ENCODE measurements at places on chromosomes 1 and 21.

DNA sequence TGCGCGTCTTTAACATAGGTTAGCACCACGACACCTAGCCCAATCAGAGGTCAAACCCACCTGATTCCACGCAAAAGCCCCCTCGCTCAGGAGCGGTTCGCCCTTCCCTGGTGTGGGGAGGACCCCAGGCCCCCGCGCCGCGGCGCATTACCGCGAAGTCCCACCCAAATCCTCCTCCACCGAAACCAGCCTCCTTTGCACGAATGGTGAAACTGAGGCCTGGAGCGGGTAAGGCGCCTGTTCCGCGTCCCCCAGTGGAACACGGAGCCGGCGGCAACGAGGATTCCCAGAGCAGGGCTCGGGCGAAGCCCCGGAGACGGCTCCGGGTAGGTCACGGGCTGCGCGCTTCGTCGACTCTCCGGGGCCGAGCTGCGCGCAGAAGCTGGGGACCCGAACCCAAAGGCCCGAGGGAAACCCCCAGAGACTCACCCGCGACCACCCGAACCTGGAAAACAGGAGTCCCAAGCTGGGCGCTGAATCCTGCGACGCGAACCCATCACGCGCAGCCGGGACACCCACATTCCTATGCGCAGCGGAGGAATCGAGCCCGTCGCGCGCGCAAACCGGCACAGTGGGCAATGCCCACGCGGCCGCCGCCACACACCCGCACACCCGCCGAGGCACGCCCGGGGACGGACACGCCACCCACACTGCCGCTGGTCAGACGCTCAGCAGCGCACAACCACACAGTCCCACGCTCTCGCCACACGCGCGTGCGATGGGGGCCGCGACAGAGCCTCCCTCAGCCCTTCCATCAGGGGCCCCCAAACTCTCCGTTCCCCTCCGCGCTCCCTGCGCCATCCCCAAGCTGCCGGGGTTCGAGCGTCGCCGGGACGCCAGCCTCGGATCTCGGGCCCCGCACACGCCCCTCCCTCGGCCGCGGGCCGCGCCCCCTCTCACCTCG lies 507 bp downstream of the GLIS1 start:
- DNase-seq, result no peak

DNA sequence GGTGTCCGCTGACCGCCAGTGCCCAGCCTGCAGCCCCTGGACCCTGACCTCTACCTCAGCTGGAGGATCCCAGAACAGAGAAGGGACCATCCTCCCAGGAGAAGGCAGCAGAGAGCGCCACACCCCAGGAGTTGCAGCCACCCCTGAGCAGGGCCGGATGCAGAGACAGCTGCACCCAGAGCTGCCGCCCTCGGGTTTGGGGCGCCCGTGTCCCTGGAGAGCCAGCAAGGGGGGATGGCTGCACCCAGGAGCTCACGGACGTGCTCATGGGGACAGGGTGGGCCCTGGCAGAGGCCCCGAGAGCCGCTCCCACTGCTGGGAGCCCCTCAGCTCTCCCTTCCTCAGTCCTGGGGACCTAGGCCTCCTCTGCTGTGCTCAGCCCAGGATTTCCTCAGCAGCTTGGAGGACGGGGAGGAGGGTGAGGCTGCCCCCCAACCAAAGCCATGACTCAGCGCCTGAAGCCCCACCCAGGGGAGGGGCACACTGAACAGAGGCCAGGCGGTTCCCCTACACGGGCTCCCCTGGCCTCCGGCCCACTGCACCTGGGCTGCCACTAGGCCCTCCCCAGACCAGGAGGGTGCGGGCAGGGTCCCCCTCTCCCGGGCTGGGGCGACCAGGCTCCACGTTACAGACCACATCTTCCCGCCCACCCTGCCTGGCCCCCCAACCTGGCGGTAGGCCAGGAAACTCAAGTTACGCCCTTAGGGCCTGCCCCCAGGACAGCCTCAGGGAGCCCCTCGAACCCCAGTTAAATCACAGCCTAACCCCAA lies 2.2 kb downstream of the ACAP3 start:
- peak; percentile 64 for DNase-seq

- DNase-seq, result no peak
Measured at GRCh38 chr1:41626146-41626545, 141.7 kb upstream of the EDN2 start.

- DNase-seq, result no peak
Measured at GRCh38 chr1:201933840-201934430, 12.4 kb downstream of the LMOD1 start.

DNA sequence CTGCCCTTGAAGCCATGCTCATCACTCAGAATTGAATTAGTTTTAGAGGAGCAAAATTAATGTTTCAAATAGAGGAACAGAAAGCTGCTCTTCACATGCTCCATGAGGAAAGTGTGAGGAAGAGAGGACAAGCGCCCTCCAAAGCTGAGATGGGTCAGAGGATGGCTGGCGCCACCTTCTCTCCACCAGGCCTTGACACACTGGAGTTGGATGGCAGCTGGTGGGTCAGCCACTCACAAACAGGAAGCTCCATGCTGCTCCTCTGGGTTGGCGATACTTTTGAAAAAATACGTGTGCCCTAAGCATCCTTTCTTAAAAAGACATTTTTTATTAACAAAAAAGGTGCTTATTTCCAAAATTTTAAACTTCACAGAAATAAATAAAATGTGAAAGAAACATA lies 3.1 kb upstream of the CD2 start:
- DNase-seq, result no peak

GRCh38 chr1:89540406-89540970 lies 15.9 kb downstream of the LRRC8B start:
- DNase-seq, result no peak

GRCh38 chr1:19621274-19621950 lies 22.7 kb upstream of the NBL1 start:
- DNase-seq, result no peak

All from CD4-positive, alpha-beta memory T cell (primary cell).